ENCODE measurements at places on chromosomes 16 and 17.
A peak's percentile ranks its signal among the peaks of the same experiment; 100 is the strongest.

DNA sequence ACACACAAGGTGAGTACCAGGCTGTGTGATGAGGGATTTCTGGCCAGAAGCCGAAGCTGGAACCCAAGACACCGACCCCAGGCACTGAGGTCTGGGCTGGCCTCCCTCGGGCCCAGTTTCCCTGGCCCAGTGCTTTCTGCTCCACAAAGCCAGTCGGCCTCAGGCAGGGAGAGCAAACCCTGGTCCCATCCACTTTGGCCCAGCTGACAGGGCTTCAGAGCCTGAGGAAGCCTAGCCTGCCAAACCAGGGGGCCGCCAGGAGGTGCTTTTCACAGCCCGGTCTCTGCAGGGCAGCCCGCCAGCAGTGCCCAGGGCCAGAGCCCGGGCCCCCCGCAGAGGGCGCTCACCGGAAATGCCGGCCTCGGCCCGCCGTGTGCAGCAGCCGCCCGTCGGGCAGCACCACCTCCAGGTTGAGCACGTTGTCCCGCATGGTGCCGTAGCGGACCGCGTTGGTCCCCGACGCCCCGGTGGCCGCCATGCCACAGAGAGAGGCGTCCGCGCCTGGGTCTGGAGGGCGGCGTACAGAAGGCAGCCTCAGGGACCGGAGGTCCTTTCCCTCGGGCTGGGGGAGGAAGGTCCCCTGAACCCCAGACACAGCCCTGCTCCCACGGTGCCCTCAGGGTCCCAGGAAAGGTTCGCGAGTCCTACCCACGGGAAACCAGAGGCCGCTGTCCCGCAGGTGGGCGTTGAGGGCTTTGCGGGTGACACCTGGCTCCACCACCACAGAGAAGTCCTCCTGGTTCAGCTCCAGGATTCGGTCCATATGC is 2.2 kb downstream of the LDHD start:
- no peak for DNase-seq

- DNase-seq, result no peak
Measured at GRCh38 chr17:68955181-68955841, at the start of gene ABCA8. Gene ABCA8 (minus strand): TSS chr17:68955392. CDS start chr17:68942034, 13,358 bp downstream.

DNA sequence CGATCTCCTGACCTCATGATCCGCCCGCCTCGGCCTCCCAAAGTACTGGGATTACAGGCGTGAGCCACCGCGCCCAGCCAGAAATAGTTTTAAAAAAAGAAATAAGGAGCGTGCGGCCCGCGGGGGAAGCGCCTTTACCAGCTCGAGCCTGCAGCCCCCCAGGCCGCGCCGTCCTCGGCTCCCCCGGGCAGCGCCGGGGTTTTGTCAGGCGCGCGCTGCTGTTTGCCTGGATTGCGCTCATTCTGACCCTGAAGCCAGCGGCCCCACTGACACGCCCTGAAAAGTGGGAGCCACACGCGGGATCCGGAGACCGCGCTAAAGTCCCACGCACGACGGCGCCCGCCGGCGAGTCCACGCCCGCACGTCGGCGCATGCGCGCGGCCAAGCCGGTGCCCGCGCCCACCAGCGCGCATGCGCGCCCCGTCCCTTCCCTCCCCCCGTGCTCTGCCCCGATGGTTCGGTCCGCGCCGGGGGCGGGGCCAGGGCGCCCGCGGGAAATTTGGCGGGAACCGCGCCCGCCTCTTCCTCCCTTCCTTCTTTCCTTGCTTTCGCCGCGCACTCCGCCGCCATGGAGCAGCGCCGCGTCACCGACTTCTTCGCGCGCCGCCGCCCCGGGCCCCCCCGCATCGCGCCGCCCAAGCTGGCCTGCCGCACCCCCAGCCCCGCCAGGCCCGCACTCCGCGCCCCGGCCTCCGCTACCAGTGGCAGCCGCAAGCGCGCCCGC is at the start of gene CDT1:
Gene CDT1 (plus strand): TSS at position 526 of the 724 bp plus-strand sequence. CDS start 43 bp downstream, at position 569.
- peak; percentile 75 for DNase-seq

DNA sequence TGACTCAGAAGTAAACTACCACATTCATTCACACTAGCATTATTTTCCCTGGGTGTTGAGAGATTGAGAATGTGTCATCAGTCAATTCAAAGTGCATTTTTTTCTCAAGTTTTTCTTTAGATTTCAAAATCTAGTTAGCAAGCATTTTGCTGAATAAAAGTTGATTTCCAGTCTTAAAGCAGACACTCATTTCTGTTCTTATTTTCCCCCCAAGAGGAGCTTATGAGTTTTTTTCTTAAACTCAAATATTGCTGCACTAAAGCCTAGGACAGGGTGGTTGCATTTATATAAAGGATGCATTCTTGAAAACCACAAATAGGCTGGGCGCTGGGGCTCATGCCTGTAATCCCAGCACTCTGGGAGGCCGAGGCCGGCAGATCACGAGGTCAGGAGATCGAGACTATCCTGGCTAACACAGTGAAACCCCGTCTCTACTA is 15.3 kb downstream of the CDH3 start:
- no peak for DNase-seq

- no peak for DNase-seq
Measured at GRCh38 chr16:9251026-9251425, 159.6 kb downstream of the HAPSTR1 start.

DNA sequence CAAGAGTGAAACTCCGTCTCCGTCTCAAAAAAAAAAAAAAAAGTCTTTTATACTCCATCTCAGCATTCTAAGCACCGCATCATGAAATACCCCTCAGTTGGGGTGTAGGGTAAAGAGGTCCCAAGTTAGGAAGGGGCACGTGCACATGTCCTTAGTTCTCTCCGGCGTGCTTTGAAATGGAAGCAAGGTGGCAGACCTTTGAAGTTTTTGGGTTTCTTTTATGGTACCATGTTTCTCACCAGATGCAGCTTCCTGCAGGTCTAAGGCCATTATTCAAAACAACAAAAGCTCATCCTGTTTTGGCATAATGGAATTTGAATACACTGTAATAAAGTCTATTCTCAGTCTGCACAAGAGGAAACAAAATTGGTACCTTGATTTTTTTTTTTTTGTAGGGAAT is 9.6 kb downstream of the EMC8 start:
- DNase-seq, result no peak

GRCh38 chr16:57944970-57945739 is 25.8 kb downstream of the CNGB1 start:
- DNase-seq, result no peak

- DNase-seq, result no peak
Measured at GRCh38 chr16:49287572-49287971, 5.9 kb upstream of the CBLN1 start.

DNA sequence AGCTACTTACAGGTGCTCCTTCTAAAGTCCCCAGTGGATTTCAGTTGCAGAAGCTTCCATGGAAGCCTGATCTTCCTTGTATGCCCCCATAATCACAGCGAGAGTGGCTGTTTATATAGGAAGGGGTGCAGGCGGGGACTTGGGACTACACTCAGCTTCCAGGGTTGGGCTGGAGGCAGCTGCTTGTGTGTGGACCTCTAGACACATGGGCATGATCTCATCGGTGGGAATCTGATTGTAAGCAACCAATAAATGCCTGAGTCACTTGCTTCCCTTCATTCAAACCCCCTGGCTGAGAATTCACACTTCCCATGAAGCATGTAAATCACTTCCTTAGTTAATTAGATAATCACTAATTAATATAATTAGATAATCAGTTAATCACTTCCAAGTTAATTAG is 1.0 kb upstream of the KRT20 start:
- DNase-seq, result no peak

DNA sequence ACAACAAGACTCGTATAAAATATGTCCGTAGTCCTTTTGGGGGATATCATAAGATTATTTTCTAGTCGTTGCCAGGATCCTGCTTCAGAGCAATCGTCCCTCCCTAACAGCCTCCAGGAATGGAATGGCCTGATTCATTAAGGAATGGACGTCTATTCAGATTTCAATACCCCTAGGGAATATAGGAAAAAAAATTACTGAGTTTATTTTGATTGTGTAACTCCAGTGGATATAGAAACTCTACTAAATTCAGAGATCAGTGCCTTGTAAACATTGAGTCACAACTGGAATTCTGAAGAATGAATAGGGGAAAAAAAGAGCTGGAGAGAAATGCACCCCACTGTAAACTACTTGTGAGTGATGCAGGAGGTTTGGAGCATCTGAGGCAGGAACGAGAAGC is 1171.5 kb upstream of the GOT2 start:
- DNase-seq, result no peak

DNA sequence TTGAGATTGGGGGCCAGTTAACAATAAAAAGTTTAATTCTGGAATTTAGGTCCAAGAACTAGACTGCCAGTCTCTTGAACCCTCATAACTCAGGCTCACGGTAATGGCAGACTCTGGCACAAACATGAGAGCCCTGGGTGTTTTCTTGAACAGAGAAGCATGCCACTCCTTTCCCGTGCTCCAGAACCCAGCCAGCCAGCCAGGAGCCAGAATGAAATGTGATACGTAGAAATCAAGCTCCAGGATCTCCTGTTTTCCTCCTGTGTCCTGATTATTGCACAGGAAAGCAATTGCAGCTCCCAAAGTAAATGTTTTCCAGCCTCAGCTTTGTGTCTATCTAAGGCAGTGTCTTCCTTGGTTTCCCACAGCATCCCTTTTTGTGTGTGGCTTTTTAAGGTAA is 46.2 kb upstream of the NOL11 start:
- no peak for DNase-seq

DNA sequence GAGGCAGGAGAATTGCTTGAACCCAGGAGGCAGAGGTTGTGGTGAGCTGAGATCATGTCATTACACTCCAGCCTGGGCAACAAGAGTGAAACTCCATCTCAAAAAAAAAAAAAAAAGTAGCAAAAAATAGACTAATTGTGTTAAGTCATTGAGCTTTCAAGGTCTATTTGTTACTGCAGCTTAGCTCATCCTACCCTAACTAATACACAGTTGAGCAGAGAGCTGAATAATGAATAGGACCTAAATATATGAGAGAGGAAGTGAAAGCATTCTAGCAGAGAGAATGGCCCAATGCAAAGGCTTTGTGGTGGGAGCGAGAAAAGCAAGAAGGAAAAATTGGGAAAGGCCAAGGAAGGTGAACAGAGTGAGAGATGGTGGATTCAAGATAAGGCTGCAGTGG is 128.3 kb downstream of the AXIN2 start:
- no peak for DNase-seq

GRCh38 chr17:5785338-5785737 is 201.0 kb upstream of the NLRP1 start:
- DNase-seq, result no peak

DNA sequence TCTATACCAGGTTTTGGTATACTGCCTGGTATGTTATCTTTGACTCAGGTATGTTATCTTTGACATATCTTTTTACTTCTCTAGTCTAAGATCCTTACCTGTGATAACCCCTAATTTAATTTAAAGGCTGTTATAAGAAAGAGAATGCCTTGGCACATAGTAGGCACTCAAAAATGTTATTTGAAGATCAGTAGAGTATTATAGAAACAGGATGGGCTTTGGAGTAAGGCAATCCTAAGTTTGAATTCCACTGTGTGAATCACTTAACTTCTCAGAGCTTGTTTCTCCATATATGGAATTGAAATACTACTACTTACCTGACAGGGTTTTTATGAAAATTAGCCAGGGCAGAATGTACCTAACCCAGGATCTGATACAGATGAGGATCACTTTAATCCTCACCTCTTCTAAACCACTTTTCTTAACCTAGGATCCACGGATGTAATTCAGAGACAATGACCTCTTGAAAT is 1.2 kb downstream of the BRIP1 start:
- no peak for DNase-seq

DNA sequence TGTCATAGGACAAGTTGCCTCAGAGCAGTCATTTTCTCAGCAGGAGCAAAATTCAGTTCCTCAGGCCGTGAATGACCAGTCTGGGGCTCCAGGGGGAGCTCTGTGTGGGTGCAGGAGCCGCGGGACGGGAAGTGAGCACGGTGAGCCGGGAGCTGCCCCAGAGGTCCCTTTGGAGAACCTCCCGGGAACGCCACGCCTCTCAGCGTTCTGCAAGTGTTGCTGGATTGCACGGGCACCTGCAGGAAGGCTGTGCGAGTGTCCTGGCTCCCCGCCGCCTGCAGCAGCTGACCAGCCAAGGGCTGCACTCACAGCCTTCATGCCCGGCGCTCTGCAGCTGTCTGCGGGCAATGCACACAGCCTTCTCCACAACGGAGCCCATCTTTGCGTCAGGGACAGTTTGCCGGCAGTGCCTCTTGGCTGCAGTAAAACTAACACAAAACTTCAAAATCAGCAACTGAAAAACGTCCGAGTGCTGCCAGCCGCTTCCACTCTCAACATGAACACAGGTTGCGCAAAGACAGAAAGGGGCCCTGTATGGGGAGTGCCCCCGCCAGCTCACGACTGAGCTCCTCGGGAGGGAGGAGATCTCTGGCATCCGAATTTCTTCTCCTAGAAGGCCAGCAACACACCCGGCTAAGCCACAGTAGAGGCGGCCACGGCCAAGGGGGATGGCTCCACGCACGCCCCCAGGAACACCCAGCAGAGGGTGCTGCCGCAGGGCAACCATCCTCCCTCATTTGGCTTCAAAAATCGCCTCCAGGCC is 16.0 kb downstream of the NDUFAF8 start:
- peak; percentile 27 for DNase-seq

- DNase-seq, result no peak
Measured at GRCh38 chr17:42289611-42290181, 1.4 kb downstream of the STAT5A start.

DNA sequence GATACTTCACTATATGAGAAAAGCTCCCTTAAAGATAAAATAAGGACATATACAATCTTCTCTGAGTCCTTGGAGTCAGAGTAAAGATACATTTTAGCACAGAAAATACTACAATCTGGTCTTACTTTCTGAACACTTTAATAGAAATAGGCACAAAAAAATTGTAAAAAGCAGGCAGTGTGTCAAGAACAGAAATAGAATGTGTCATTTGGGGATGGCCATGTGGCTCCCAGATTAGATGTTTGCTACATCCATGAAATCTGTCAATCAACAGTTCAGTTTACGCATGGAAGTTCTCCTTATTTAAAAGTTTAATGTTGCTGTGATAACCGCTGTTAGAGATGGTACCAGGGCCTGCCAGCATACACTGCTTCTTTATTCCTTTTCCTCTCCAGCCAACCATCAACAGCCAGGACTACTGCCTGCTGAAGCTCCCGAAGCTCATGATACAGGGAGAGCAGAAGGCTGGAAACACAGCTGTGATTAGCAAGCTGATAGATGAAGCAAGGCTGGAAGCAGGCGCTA is 278.5 kb downstream of the CEP112 start:
- no peak for DNase-seq

DNA sequence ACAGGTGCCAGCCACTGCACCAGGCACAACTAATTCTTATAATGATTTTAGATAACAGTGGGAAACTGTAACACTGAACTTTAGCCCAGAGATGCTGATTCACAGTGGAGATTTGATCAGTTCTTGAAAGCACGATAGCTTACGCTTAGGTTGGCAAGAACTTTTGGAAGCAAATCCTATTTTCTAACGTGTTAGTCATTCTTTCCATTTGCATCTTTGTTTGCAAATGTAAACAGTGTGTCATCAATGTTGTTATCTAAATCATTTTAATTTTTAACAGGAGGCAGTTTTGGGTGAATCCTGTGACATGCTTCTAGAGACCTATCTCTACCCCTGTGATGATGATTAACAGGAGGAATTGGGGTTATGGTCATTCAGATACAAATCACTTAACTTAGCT is 35.7 kb upstream of the GNA13 start:
- DNase-seq, result no peak

GRCh38 chr17:64676763-64677162 is 14.7 kb upstream of the SMURF2 start:
- DNase-seq, result no peak

GRCh38 chr17:80456465-80457235 is 19.8 kb downstream of the NPTX1 start:
- no peak for DNase-seq

- no peak for DNase-seq
Measured at GRCh38 chr16:88635671-88636319, 2.6 kb upstream of the IL17C start.

- peak; percentile 72 for DNase-seq
Measured at GRCh38 chr17:38584350-38584925, 21.3 kb downstream of the SRCIN1 start.

GRCh38 chr16:57167538-57167937 is 18.3 kb downstream of the PSME3IP1 start:
- no peak for DNase-seq
